ENCODE measurements at places on chromosomes 11 and 22.

DNA sequence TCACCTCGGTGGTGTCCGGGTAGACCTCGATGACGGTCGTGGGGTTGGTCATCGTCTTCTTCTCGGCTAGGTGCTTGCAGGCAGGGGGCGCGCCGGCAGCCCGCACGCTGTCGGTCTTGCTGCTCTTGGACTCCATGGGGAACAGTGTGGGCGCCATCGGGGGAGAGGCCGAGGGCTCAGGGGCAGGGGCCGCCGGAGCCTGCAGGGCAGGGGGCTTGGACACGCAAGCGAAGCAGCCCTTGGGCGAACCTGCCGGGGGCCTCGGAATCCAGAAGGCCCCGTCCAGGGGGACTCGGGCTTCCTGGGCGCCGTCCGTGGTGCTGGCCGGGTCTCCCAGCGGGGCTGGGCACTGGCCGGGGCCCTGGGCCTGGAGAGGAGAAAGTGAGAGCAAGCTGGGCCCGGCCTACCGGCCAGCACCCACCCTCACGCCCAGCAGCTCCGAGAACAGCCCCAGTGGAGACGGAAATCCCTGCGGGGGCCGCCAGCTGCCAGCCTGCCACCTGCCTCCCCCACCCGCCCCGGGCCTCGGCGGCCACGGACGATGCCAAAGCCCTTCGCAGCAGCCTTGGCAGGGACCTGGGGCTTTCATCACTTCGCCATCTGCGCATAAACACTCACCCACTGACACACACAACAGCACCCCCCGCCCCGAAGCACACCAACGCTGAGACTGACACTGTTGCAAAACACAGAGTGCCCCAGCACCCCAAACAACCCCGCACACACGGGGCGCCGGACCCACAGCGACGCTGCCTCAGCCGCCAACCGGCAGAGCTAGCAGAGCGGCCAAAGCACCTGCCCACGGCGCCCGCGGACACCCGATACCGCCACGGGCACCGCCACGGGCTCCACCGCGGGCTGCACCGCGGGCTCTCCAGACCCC, 2.4 kb downstream of the IFITM10 start:
- no peak for DNase-seq

DNA sequence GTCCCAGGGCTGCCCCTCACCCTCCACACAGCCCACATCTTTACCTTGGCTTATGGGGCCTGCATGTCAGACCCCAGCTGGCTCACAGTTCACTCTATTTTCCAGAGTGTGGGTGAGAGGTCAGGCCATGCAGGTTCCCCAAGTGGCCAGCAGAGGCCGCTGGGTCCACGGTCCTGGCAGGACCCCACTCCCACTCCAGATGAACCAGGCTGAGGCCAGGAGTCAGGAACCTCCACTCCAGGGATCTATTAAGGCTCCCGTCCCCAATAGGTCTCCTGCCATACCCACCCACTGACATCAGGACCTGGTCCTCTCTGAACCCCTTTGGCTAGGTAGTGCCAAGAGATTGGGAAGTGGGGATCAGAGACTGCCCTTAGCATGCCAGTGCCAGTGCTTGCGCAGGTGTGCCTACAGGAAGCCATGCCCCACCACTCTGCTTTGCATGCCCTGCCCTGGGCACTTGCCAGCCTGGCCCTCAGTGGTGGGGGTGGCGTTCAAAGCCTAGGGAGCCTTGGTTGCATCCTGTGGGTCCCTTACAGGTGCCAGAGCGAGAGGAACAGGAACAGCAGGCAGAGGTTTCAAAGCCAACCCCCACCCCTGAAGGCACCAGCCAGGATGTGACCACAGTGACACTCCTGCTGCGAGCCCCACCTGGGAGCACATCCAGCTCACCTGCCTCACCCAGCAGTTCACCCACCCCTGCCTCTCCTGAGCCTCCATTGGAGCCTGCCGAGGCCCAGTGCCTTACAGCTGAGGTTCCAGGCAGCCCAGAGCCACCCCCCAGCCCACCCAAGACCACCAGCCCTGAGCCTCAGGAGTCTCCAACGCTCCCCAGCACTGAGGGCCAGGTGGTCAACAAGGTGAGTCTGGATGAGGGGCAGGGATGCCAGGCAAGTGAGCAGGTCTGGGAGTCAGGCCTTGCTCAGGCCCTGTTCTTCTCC, 8.3 kb downstream of the SMTN start:
- peak; percentile 66 for DNase-seq

GRCh38 chr11:83007477-83007876, 64.2 kb downstream of the RAB30 start:
- DNase-seq, result no peak

DNA sequence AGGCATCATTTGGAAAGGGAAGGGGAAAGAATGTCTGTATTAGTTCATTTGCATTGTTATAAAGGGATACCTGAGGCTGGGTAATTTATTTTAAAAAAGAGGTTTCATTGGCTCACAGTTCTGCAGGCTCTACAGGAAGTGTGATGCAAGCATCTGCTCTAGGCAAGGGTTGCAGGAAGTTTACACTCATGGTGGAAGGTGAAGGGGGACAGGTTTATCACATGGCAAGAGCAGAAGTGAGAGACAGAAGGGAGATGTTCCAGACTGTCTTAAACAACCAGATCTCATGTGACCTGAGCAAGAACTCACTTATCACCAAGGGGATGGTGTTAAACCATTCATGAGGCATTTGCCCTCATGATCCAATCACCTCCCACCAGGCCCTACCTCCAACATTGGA, 90.6 kb downstream of the CCDC83 start:
- DNase-seq, result no peak

DNA sequence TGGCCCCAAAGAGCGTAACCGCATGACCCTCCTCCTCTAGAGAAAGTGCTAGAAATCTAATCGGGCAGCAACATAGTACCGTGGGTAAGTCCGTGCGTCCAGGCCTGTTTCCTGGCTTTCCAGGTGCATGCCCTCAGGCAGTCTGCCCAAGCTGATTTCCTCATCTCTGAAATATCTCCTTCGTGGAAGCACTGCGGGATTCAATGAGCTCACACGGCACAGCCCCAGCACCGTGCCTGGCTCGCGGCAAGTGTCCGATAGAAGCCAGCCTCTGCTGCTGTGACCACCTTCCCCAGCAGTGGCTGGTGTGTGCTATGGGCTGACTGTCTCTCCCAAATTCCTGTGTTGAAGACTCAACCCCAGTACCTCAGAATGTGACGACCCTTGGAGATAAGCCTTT, 20.7 kb downstream of the RPUSD4 start:
- DNase-seq, result no peak

- DNase-seq, result no peak
Measured at GRCh38 chr11:1546536-1547466, 25.3 kb downstream of the DUSP8 start.

DNA sequence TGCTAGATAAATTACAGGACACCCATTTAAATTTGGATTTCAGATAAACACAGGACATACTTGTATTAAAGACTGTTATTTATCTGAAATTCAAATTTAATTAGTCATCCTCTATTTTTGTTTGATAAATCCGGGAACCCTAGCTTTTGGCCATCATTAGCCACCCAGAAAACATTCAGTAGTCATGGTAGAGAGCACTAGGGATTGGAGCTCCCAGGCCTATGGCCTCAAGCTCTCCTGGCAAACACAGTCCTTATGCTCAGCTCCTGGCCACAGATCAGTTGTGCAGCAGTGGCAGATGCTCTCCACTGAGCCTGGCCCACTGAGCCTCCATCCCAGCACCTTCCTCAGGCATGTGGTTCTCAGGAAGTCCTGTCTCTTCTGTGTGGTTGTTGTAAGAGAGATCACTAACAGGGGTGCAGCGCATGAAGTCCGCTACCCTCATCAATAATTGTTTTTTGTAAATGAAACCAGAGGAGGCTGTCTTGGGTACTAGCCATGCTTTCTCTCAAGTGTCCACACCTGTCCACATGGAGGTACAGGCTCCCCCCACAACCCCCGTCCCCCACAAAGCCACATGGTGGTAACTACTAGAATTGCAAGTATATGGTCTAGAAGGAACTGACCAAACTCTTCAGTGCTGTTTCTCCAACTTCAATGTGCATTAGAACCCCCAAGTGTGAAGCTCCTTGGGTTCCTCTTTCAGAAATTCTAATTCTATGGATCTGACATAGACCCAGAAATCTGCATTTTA, 1.1 kb upstream of the IRAG1 start:
- no peak for DNase-seq

DNA sequence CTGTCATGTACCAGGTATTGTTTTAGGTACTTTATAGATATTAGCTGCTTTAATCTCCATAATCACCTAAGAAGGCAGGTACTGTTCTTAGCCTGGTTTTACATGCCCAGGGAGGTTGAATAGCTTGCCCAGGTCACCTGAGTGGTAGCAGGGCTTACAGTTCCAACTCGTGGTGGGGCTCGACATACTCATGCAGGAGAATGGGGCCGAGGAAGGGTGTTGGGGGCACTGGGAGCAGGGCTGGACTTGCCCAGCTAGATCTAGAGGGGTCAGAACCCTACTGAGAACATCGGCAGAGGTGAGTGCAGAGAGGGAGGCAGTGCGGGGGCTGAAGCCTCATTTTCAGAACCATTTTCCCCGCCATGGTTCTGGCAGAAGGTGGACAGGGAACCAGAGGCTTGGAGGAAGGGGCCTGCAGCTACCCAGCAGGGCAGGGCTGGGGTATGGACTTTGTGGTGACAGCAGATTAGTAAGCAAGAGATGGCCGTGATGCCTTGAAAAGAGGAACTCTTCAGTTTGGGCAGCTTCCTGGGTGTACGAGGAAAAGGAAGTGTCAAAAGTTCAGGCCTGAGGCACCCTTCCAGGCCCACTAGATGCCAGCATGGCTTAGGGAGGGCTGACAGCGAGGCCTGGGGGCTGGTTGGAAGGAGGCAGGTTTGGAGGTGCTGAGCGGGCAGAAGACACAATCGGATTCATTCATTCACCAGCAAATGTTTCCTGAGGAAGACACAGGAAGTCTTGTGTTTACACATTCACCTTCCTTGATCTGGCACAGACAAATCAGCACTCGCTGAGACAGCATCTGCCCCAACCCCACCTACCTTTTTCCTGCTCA, 54.7 kb upstream of the LYVE1 start:
- DNase-seq, result no peak
